Large intestine (tissue), 12 donors: ENCODE measurements at places on chromosomes 16 and 17. TPM values are rescaled to one million over a fixed set of nuclear protein-coding genes. Genes with fewer than 3 reads are reported as not detected.

- peak overlapping the region; percentile 82 for H3K4me3 ChIP-seq
- DNase-seq = no peak
- H3K27ac ChIP-seq = no peak overlapping the region
- no peaks in the 10 kb centered on the region for H3K4me1 ChIP-seq
- peaks cover 2% of the 10 kb centered on the region for H3K36me3 ChIP-seq
- peaks cover 3% of the 10 kb centered on the region for H3K27me3 ChIP-seq
Measured at GRCh38 chr16:53433930-53434376, 318 bp upstream of the RBL2 start.

- peaks cover 12% of the 10 kb centered on the region for H3K4me1 ChIP-seq
- H3K36me3 ChIP-seq = no peaks in the 10 kb centered on the region
- DNase-seq = no peak
- H3K27me3 ChIP-seq = no peaks in the 10 kb centered on the region
Measured at GRCh38 chr16:57614536-57614935, 13.9 kb upstream of the ADGRG1 start.

DNA sequence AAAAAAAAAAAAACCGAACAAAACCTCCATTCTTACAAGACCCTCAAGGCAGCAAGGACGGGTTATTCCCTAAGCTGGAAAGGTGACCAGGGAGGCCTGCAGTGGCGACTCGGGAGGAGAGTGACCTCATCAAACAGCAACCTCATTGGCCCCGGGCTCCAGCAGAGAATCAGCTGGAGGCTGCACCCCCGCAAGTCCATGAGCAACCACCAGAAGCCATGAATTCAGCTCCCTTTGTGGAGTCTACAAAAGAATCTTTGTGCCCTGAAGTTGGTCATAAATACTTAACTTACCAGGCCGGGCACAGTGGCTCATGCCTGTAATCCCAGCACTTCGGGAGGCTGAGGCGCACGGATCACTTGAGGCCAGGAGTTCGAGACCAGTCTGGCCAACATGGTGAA, 80.9 kb upstream of the CREBBP start:
- H3K27me3 ChIP-seq = peaks cover 17% of the 10 kb centered on the region
- peaks cover 4% of the 10 kb centered on the region for H3K4me1 ChIP-seq
- no peak for DNase-seq
- H3K36me3 ChIP-seq = peaks cover 14% of the 10 kb centered on the region

GRCh38 chr17:55254375-55254774, 10.4 kb upstream of the HLF start:
- no peak overlapping the region for H3K4me3 ChIP-seq
- H3K36me3 ChIP-seq = no peaks in the 10 kb centered on the region
- no peak for DNase-seq
- no peaks in the 10 kb centered on the region for H3K4me1 ChIP-seq
- H3K27me3 ChIP-seq = peaks cover 11% of the 10 kb centered on the region

Gene KCNH4
- polyA plus RNA-seq = 0.36 TPM

Gene OR1A1
- polyA plus RNA-seq = not detected

DNA sequence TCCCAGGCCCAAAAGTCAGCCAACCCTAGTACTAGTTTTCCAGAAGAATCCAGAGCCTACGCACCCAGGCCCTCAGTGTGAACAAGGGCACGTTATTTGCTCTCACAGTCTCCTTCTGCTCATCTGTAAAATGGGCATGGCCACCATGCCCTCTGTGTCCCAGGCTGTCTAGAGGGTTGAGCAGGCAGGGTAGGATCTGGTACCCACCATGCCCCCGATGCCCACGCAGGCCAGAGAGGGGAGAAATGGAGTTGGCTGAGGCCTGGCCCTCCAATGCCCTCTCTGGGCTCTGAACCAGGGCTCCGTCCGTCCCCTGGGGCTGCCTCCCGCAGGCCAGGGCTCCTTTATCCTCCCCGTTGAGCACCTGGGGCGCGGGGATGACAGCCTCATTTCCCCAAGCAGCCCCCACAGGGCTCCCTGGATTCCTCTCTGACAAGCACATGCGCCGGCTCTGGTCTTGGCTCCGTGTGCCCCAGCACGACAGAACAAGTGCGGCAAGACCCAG, 9.1 kb upstream of the BAHCC1 start:
- DNase-seq = no peak
- H3K4me1 ChIP-seq = peaks cover 53% of the 10 kb centered on the region
- H3K27ac ChIP-seq = peak overlapping the region; percentile 91
- H3K4me3 ChIP-seq = peak overlapping the region; percentile 0

GRCh38 chr17:29124135-29124924, 55.9 kb downstream of the MYO18A start:
- H3K4me3 ChIP-seq = no peak overlapping the region
- H3K4me1 ChIP-seq = peaks cover 6% of the 10 kb centered on the region
- DNase-seq = peak; percentile 56
- H3K27ac ChIP-seq = no peak overlapping the region
